Omental fat pad (tissue), 4 donors: ENCODE measurements at places on chromosomes 7 and 10.

GRCh38 chr7:140122965-140123364 lies 53.8 kb downstream of the KDM7A start:
- DNase-seq = no peak

GRCh38 chr7:641269-641671 lies 85.2 kb upstream of the DNAAF5 start:
- no peak for DNase-seq

- DNase-seq = no peak
Observed at GRCh38 chr7:104982308-104983075, 31.5 kb upstream of the KMT2E start.

DNA sequence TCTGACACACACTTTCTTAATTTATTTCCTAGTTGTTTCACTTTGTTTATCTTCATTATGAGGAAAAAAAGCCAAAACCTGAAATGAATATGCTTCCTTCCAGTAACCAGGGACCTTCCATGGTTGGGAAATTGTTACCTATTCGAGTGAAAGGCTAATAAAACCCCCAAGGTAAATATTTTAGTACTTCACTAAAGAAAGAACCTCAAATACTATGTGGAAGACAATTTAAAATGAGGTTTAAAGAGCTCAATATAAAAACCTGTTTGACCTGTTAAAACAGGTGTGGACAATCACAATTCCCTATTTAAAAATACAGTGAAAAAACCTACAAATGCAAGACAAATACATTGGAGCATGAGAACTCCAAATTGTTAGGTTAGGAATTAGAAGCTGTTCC lies 192.6 kb downstream of the CFTR start:
- no peak for DNase-seq

- no peak for DNase-seq
Observed at GRCh38 chr10:119409906-119410305, 132.6 kb downstream of the RGS10 start.
